Astrocyte (in vitro differentiated cells and primary cell): ENCODE measurements at places on chromosomes 3 and 15. TPM values are rescaled to one million over a fixed set of nuclear protein-coding genes. Genes with fewer than 3 reads are reported as not detected.

ADGRG7 gene
- total RNA-seq = not detected in 2 replicates

JMJD7 gene
- 5.7 and 7.6 TPM in 2 replicates for total RNA-seq

P2RY14 gene
- total RNA-seq = 0.11 TPM in 1 of 2 replicates, not detected in the other

RNF13 gene
- 44.2 and 49.9 TPM in 2 replicates for total RNA-seq

IL17RB gene
- 0.16 TPM in 1 of 2 replicates, not detected in the other for total RNA-seq

ARRDC4 gene
- total RNA-seq = 30.4 and 42.4 TPM in 2 replicates

TNFSF10 gene
- total RNA-seq = 1.8 and 6.1 TPM in 2 replicates

FOXL2 gene
- total RNA-seq = 3.7 and 4.5 TPM in 2 replicates

MLH1 gene
- total RNA-seq = 32.0 and 34.0 TPM in 2 replicates

GRCh38 chr15:90037961-90038631, 37.0 kb downstream of the ZNF710 start:
- no peaks in the 10 kb centered on the region for H3K27me3 ChIP-seq
- no peak overlapping the region for H3K4me3 ChIP-seq
- DNase-seq = peak; percentile 83
- H3K4me1 ChIP-seq = peaks cover 40% of the 10 kb centered on the region

DNA sequence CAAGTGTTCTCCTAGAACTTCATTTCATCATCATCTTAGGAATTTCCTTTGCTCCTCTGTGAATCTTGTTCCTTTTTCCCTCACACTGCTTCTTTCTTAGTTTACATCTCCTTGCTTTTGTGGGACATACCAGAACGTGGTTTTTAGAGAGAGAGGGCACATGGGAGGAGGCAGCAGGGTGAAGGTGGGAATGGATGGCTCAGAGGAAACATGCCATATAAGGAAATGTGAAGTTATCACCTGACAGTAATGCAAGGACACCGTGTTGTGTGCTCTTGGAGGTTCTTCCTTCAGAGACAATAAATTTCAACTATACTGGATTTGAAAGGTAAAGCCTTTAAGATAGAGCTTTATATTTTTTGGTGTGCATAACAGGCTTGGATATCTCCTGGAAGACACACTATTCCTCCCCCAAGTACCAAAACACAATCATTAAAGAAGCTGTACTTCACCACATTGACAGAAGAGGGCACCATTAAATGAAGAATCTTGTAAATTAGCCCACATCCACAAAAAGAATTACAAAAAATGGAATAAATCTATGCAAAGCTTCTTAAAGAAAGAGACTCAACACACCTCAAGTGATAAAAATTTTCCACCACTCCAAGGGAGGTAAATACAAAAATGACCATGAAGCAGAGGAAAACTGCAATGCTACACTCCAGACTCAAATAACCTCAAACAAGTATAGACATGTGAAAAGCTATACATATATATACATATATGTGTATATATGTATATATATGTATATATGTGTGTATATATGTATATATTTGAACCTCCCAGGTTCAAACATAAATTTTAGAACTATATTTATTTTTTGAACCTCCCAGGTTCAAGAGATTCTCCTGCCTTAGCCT, 26.1 kb downstream of the RPL39L start:
- no peaks in the 10 kb centered on the region for H3K4me1 ChIP-seq
- H3K4me3 ChIP-seq = no peak overlapping the region
- peak; percentile 7 for DNase-seq
- H3K27ac ChIP-seq = no peak overlapping the region
- H3K36me3 ChIP-seq = no peaks in the 10 kb centered on the region
- H3K27me3 ChIP-seq = no peaks in the 10 kb centered on the region

DNA sequence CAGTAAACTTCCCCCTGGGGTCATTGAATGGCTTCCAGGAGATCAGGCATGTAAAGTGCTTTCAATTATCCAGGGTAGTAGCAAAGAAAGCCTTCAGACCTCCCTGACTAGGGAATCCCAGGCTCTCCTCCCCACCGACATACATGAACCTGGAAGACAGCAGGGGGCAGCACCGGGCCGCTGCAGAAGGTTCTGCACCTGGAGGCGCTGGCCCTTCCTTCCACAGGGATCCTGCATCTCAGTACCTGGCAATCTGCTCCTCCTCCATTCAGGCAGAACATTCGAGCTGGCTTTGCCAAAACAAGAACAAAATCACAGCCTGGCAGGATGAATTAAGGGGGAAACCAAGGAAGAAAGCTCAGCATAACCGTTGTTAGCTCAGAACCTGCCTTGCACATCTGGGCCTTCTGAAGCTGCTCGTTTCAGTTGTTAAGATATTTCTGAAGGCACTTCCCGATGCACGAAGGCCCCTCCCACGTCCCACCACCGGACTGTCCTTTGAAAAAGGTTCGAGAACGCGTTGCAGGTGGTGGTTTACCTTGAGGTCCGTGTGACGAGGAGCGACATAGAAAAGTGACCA, 237.7 kb downstream of the SLCO3A1 start:
- H3K27me3 ChIP-seq = no peaks in the 10 kb centered on the region
- no peaks in the 10 kb centered on the region for H3K36me3 ChIP-seq
- DNase-seq = no peak
- no peaks in the 10 kb centered on the region for H3K4me1 ChIP-seq
- no peak overlapping the region for H3K27ac ChIP-seq

DNA sequence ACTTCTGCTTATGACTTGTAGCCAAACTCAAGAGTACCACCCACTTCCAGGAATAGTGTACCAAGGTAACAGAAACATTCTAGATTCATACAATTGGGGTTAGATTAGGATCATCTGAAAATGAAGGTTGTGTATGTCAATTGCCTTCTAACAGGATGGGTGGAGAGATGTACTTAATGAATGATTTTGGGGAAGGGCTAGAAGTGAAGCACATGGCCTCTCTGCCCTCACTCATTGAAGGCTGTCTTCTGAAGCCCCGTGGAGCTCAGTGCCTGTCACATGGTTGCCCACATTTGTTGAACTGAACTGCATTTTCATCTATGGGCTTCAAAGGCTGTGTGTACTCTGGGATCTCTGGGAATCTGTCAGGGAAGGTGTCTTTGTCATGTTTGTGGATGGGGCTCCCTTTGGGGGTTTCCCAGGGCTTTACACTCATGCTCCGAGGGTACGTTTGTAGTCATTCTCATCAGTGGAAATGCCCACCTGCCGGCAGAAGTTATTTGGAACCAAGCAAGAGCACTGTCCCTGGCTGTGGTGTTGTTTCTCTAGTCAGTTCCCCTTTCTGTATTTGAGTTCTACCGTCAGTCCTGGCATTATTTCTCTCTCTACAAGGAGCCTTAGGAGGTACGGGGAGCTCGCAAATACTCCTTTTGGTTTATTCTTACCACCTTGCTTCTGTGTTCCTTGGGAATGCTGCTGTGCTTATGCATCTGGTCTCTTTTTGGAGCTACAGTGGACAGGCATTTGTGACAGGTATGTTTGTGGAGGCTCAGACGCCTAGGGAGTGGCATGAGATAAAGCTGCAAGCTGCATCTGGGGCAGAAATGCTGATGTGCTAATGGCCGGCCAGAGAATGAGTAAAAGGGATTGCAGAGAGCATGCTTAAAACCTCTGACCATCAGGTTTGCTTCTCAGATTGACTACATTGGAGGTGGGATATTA, 22.4 kb downstream of the CD86 start:
- H3K27ac ChIP-seq = no peak overlapping the region
- H3K27me3 ChIP-seq = no peaks in the 10 kb centered on the region
- no peaks in the 10 kb centered on the region for H3K4me1 ChIP-seq
- no peak for DNase-seq

GRCh38 chr15:51227940-51228732, 110.3 kb downstream of the CYP19A1 start:
- peaks cover 23% of the 10 kb centered on the region for H3K4me1 ChIP-seq
- H3K27ac ChIP-seq = peak overlapping the region; percentile 51
- peak; percentile 85 for DNase-seq

- H3K4me1 ChIP-seq = no peaks in the 10 kb centered on the region
- DNase-seq = no peak
- no peak overlapping the region for H3K27ac ChIP-seq
- no peaks in the 10 kb centered on the region for H3K27me3 ChIP-seq
Observed at GRCh38 chr3:53818221-53819162, 27.7 kb downstream of the CHDH start.

DNA sequence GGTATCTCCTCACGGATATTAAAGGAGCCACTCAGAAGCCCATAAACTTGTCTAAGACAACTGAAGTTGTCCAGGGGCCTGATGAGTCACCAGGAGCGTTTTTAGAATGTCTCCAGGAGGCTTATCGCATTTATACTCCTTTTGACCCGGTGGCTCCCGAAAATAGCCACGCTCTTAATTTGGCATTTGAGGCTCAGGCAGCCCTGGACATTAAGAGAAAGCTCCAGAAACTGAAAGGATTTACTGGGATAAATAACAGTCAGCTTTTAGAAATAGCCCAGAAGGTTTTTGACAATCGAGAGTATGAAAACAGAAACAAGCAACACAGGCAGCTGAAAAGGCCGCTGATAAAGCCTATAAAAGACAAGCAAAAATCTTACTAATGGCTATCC, 4.1 kb downstream of the DET1 start:
- H3K4me3 ChIP-seq = no peak overlapping the region
- H3K4me1 ChIP-seq = no peaks in the 10 kb centered on the region
- no peaks in the 10 kb centered on the region for H3K27me3 ChIP-seq
- H3K27ac ChIP-seq = no peak overlapping the region
- no peak for DNase-seq

DNA sequence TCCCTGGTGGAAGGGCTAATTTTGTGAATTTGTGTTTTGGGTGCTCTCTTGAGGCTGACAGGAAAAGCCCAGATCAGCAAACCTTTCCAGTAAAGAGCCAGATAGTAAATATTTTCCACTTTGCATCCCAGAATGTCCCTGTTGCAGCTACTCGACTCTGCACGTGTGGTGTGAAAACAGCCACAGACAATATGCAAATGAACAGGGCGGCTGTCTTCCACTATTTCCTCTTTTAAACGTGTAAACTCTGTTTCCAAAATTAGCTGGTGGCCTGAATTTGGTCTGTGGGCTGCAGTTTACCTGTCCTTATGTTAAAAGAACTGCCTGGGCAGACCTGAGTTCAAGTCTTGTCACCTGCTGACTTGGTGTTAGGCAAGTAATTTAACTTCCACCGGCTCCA, 202.7 kb downstream of the EDEM1 start:
- no peak for DNase-seq
- H3K4me3 ChIP-seq = no peak overlapping the region
- no peaks in the 10 kb centered on the region for H3K36me3 ChIP-seq
- H3K27ac ChIP-seq = no peak overlapping the region

DNA sequence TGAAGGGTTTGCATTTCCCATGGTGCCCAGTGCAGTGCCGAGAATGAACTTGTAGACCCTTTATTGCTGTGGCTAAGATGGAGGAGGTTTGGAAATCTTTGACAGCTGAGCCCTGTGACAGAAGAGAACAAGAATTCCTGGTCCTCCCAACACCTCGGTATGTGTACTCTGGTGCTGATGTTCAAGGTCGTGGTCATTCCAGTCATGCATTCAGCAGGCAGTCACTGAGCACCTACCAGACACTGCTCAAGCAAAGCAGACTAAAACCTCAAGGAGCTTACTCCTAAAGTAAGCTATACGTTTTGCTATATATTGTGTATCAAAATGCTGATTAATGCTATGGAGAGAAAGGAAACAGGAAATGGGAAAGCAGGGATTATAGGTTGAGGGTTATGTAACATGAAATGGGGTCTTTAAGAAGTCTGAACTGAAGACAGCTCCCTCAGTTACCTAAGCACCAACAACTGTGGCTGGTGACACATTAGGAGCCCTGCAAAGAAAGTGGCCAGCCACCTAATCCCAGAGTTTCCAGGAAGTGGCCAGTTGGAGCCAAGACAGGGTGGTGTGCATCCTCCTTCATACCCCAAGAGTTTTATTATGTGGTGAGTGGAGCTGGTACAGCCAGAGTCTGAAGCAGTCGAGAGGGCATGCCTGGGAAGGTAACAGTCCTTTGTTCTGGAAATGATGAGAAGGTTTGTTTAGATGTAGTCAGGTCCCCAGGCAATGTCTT, 65.0 kb downstream of the CCNL1 start:
- no peak for DNase-seq
- H3K27me3 ChIP-seq = no peaks in the 10 kb centered on the region
- H3K36me3 ChIP-seq = no peaks in the 10 kb centered on the region
- H3K4me1 ChIP-seq = peaks cover 28% of the 10 kb centered on the region
- no peak overlapping the region for H3K4me3 ChIP-seq
- no peak overlapping the region for H3K27ac ChIP-seq

GRCh38 chr3:160417311-160417710, 17.9 kb downstream of the SMC4 start:
- H3K4me3 ChIP-seq = no peak overlapping the region
- no peak for DNase-seq
- no peak overlapping the region for H3K27ac ChIP-seq
- H3K36me3 ChIP-seq = peaks cover 62% of the 10 kb centered on the region

- H3K4me1 ChIP-seq = no peaks in the 10 kb centered on the region
- no peak overlapping the region for H3K4me3 ChIP-seq
- no peak for DNase-seq
- H3K27me3 ChIP-seq = peaks cover 2% of the 10 kb centered on the region
- H3K27ac ChIP-seq = no peak overlapping the region
- H3K36me3 ChIP-seq = no peaks in the 10 kb centered on the region
Observed at GRCh38 chr3:41972802-41973201, 10.9 kb upstream of the ULK4 start.

GRCh38 chr3:177447938-177448337, 250.7 kb upstream of the TBL1XR1 start:
- no peaks in the 10 kb centered on the region for H3K36me3 ChIP-seq
- H3K27ac ChIP-seq = no peak overlapping the region
- no peaks in the 10 kb centered on the region for H3K27me3 ChIP-seq
- peaks cover 32% of the 10 kb centered on the region for H3K4me1 ChIP-seq

GRCh38 chr3:14623569-14624051, 28.0 kb upstream of the CCDC174 start:
- H3K4me3 ChIP-seq = no peak overlapping the region
- no peak for DNase-seq
- H3K36me3 ChIP-seq = no peaks in the 10 kb centered on the region
- peaks cover 4% of the 10 kb centered on the region for H3K27me3 ChIP-seq

- H3K27me3 ChIP-seq = no peaks in the 10 kb centered on the region
- H3K4me1 ChIP-seq = peaks cover 5% of the 10 kb centered on the region
- peaks cover 11% of the 10 kb centered on the region for H3K36me3 ChIP-seq
- no peak overlapping the region for H3K27ac ChIP-seq
- DNase-seq = no peak
- no peak overlapping the region for H3K4me3 ChIP-seq
Observed at GRCh38 chr15:63615935-63616334, 18.7 kb downstream of the FBXL22 start.

- H3K27ac ChIP-seq = no peak overlapping the region
- peaks cover 2% of the 10 kb centered on the region for H3K27me3 ChIP-seq
- H3K4me3 ChIP-seq = no peak overlapping the region
- no peaks in the 10 kb centered on the region for H3K36me3 ChIP-seq
Observed at GRCh38 chr15:86231864-86232721, 152.4 kb downstream of the AGBL1 start.

DNA sequence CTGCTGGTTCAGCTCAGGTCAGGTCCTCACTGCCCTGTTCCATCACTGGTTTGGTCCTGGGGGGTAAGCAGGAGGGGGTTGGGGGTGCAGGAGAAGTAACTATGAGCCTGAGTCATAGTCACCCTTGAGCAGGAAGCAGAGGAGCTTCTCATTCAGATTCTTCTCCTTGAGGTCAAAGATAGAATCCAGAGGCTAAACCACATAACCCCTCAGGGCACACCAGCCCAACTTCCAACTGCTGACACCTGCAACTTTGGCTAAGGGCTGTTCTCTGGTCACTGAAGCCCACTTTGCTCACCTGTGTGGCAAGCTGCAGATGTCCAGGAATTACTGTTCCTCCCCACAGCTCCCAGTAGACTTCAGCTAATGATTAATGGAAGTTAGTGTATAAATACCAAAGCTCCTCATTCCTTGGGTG, 48.8 kb upstream of the LRRFIP2 start:
- no peak overlapping the region for H3K4me3 ChIP-seq
- H3K36me3 ChIP-seq = no peaks in the 10 kb centered on the region
- H3K27me3 ChIP-seq = peaks cover 9% of the 10 kb centered on the region
- peaks cover 12% of the 10 kb centered on the region for H3K4me1 ChIP-seq
